Memory B cell (primary cell): ENCODE measurements at places on chromosomes 7 and 10.

DNA sequence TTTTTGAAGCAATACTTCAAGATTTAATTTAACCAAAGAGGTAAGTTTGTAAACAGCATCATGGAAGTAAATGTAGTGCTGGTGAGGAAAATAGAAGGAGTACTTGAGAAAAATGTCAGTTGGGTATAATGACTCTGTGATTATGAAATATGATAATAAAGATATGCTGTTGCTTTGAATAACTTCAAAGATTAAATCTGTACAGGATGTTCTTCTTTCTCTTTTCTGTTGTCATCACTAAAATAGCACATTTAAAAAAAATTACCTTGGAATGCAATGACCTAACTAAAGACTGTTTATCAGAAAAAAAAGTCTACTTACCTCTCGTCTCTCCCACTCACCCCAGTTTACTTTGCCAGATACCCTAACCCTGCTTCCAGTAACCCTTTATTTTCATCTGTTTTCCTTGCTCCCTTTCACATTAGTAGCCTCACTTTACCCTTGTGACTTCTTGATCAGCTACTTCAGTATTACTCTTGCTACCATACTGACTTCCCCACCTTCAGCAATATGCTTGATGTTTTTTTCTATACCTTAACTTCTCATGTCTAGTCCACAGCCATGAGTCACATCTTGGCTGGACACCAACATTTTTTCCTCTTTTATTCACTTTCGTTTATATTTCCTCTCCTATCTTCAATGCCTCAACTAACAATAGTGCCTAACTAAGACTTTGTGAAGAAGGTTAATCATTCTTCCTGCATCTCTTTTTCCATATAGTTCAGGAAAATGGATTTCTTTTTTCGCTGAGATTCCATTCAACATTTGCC, 29.7 kb upstream of the TAS2R16 start:
- no peak overlapping the region for H3K27ac ChIP-seq
- H3K27me3 ChIP-seq: no peaks in the 10 kb centered on the region
- H3K36me3 ChIP-seq: no peaks in the 10 kb centered on the region
- H3K4me3 ChIP-seq: no peak overlapping the region
- no peak for DNase-seq
- H3K4me1 ChIP-seq: no peaks in the 10 kb centered on the region

DNA sequence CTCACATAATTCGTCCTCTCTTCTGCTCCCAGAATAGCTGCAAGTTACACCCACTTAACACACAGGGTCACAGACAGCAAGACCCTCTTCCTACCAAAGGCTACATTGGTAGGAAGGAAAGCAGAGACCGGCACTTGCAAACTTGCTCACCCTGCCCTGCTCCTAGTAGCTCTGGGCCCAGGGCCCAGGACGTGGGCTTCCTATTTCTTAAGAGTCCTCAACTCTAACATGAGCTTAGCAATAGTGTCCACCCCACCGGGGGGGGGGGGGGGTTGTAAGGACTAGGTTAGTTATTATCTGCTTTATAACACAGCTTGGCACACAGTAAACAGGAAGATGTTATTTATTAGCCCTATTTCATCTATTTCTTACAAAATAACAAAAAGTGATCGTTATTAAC, 106.6 kb downstream of the GRB10 start:
- H3K27me3 ChIP-seq: peaks cover 9% of the 10 kb centered on the region
- no peak for DNase-seq
- no peak overlapping the region for H3K4me3 ChIP-seq
- no peak overlapping the region for H3K27ac ChIP-seq

DNA sequence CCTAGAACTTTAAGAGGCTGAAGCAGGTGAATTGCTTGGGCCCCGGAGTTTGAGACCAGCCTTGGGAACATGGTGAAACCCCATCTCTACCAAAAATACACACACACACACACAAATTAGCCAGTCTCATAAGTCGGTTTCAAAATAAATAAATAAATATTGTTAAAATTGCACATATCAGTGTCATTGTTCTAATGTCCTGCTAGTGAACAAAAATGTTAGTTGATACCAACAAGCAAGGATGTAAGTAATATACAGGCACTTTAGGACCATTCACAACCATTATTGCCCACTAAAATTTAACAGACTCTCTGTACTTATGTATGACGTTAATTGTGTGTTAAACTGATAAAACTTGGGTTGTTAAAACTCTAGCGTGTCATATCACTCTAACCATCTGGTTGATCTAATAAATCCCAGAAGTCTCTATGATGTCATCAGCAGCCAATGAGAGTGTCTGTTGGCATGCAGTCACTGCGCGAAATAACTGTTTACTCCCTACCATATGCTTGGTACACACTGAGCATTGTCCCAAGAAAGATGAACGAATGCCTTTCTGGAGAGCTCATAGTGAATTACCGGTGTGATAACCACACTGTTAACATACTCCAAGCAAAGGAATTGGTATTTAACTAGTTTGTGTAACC, 30.4 kb upstream of the OTUD1 start:
- DNase-seq: no peak
- H3K27me3 ChIP-seq: no peaks in the 10 kb centered on the region
- no peak overlapping the region for H3K4me3 ChIP-seq

- no peak for DNase-seq
- H3K4me1 ChIP-seq: peaks cover 6% of the 10 kb centered on the region
Observed at GRCh38 chr10:22934726-22935125, 6.9 kb downstream of the ARMC3 start.

GRCh38 chr7:151382079-151382885, 27.6 kb downstream of the WDR86 start:
- peak; percentile 69 for DNase-seq
- H3K36me3 ChIP-seq: peaks cover 14% of the 10 kb centered on the region
- H3K27ac ChIP-seq: peak overlapping the region; percentile 95
- peak overlapping the region; percentile 82 for H3K4me3 ChIP-seq

GRCh38 chr10:132710746-132711612, 75.0 kb downstream of the NKX6-2 start:
- H3K4me3 ChIP-seq: no peak overlapping the region
- DNase-seq: no peak
- no peak overlapping the region for H3K27ac ChIP-seq
- no peaks in the 10 kb centered on the region for H3K27me3 ChIP-seq

GRCh38 chr10:90138844-90139243, 437.5 kb downstream of the KIF20B start:
- no peak overlapping the region for H3K27ac ChIP-seq
- H3K27me3 ChIP-seq: peaks cover 7% of the 10 kb centered on the region
- H3K4me3 ChIP-seq: no peak overlapping the region
- DNase-seq: no peak

- no peak for DNase-seq
- H3K36me3 ChIP-seq: peaks cover 11% of the 10 kb centered on the region
Observed at GRCh38 chr10:14667781-14668180, 106.9 kb downstream of the FAM107B start.

DNA sequence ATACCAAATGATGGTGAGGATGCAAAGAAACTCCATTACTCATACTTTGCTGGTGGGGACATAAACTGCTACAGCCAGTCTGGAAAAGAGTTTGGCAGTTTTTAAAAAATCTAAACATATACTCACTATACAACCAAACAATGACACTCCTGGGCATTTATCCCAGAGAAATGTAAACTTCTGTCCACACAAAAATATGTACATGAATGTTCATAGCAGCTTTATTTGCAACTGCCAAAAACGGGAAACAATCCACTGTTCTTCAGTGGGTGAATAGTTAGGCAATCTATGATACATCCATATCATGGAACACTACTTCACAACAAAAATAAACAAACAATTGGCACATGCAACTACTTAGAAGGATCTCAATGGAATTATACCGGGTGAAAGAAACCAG, 276.4 kb upstream of the SP8 start:
- peaks cover 6% of the 10 kb centered on the region for H3K27me3 ChIP-seq
- H3K27ac ChIP-seq: no peak overlapping the region
- H3K36me3 ChIP-seq: no peaks in the 10 kb centered on the region
- DNase-seq: no peak

DNA sequence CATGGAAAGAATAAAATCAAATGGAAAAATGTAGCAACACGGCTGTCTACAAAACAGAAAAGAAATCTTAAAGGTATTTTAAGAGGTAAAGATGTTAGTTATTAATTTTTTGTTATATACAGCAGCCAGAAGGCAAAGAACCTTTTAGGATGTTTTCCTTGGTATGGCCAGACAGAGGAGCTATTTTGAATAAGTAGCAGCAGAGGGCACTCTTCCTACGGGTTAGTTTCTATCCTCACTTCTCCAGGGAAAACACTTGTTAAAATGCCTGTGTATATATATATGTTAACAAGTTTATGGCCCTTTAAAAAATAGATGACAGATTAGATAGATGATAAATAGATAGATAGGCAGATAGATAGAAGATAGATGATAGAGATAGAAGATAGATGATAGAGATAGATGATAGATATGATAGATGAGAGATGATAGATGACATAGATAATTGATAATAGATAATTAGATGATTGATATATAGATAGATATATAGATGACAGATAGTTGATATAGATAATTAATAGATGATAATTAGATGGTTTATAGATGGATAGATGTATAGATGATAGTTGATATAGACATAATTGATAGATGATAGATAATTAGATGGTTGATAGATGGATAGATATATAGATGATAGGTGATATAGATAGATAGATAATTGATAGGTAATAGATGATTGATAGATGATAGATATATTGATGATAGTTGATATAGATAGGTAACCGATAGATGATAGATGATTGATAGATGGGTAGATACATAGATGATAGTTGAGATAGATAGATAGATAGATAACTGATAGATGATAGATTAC, 57.8 kb upstream of the WIPF3 start:
- no peak for DNase-seq
- peaks cover 4% of the 10 kb centered on the region for H3K27me3 ChIP-seq
- H3K36me3 ChIP-seq: no peaks in the 10 kb centered on the region
- no peaks in the 10 kb centered on the region for H3K4me1 ChIP-seq
- no peak overlapping the region for H3K4me3 ChIP-seq

DNA sequence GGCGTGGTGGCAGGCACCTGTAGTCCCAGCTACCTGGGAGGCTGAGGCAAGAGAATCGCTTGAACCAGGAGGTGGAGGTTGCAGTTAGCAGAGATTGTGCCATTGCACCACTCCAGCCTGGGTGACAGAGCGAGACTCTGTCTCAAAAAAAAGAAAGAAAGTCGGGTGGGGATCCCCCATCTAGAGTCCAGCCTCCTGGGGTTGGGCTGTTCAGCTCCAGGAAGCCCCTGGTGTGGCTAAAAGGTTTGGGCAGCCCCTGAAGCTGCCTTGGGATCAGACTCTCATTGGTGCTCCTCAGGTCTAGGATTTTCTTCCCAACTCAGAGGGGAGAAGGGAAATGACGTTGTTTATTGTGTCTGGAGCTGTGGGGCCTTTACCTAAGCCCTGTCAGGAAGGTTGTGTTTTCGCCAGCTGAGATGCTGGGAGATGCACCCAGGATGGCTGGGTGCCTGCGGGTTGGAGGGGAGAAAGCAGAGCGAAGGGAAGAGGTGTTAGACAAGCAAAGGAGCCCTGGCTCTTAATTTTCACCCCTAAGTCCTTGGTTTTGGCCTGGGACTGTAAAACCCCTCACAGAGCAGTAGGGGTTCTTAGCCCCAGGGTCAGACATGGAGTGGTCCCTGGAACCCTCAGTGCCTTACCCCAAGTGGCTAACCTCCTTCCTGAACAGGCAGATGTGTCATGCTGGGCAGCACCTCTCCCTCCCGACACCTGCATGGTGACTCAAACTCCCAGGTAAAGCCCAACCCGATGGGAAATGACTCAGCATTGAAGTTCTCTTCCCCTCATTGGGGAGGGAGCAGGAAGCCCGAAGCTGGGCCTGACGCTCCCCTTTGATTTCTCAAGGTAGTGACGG, 21.1 kb downstream of the PLAU start:
- no peak overlapping the region for H3K27ac ChIP-seq
- H3K4me1 ChIP-seq: peaks cover 6% of the 10 kb centered on the region
- H3K36me3 ChIP-seq: no peaks in the 10 kb centered on the region
- no peak for DNase-seq

DNA sequence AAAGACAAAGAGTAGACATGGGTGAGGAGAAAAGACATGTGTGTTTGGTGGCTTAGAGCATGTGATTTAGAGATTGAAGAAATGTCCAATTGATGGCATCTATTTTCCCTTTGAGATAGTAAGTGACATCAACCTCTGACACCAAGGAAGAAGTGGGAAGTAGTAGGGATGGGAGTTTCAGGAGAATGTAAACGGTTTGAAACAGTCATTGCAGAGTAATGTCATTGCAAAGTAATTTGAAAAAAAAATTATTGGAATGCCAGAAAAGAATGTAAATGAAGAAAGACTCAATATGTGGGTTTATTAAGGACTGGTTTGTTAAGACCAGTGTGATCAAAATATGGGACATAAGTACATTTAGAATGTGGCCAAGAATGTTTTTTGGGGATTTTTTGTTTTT, 26.6 kb downstream of the GNG11 start:
- no peak overlapping the region for H3K27ac ChIP-seq
- H3K4me1 ChIP-seq: peaks cover 3% of the 10 kb centered on the region
- H3K36me3 ChIP-seq: no peaks in the 10 kb centered on the region
- DNase-seq: no peak

- no peak overlapping the region for H3K27ac ChIP-seq
- no peaks in the 10 kb centered on the region for H3K4me1 ChIP-seq
- DNase-seq: no peak
- no peak overlapping the region for H3K4me3 ChIP-seq
- no peaks in the 10 kb centered on the region for H3K36me3 ChIP-seq
- no peaks in the 10 kb centered on the region for H3K27me3 ChIP-seq
Observed at GRCh38 chr7:29495653-29496052, 68.0 kb upstream of the PRR15 start.

DNA sequence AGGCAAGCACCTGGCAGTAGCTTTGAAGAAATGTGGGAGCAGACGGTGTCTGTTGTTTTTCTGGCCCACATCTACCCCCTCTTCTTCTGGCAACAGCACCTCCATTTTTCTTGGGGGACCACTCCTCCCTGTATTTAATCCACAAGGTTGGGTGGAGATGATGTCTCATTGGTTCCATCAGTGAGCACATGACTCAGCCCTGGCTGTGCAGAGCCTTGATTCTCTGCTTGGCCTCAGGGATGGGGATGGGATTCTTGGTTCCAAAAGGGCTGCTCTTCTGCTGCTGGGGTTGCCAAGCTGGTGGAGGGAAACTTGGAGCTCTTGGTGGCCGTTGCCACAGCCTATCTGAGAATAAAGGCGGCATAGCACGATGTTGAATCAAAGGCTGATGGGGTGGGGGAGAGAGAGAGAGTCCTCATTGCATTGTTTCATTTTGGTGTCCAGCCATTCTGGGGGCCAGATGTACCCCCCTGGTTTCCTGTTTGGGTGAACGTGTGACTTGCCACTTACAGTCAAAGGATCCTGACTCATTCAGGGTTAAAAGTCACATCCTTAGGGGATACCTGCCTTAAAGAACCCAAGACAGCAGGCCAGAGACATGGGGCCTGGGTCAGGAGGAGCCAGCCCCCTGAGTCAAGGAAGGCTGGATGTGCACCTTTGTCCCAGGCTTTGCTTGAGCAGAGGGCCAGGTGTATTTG, 25.9 kb downstream of the GRK5 start:
- peak overlapping the region; percentile 6 for H3K27ac ChIP-seq
- H3K4me1 ChIP-seq: peaks cover 50% of the 10 kb centered on the region
- H3K27me3 ChIP-seq: no peaks in the 10 kb centered on the region
- no peak overlapping the region for H3K4me3 ChIP-seq
- DNase-seq: no peak
- H3K36me3 ChIP-seq: peaks cover 17% of the 10 kb centered on the region

- H3K27ac ChIP-seq: no peak overlapping the region
- H3K4me3 ChIP-seq: no peak overlapping the region
- peaks cover 1% of the 10 kb centered on the region for H3K36me3 ChIP-seq
- H3K27me3 ChIP-seq: no peaks in the 10 kb centered on the region
- H3K4me1 ChIP-seq: peaks cover 13% of the 10 kb centered on the region
Observed at GRCh38 chr7:116208919-116209318, 1.4 kb upstream of the TES start.
